ENCODE measurements at places on chromosomes 11 and 22. TPM values are rescaled to one million over a fixed set of nuclear protein-coding genes. Genes with fewer than 3 reads are reported as not detected.

Gene FOLH1
- total RNA-seq = not detected

Gene ELP4
- total RNA-seq = 20.4 TPM

Gene NAALAD2
- not detected for total RNA-seq

Gene SCGB1C1
- not detected for total RNA-seq

Gene KRTAP5-7
- total RNA-seq = not detected

DNA sequence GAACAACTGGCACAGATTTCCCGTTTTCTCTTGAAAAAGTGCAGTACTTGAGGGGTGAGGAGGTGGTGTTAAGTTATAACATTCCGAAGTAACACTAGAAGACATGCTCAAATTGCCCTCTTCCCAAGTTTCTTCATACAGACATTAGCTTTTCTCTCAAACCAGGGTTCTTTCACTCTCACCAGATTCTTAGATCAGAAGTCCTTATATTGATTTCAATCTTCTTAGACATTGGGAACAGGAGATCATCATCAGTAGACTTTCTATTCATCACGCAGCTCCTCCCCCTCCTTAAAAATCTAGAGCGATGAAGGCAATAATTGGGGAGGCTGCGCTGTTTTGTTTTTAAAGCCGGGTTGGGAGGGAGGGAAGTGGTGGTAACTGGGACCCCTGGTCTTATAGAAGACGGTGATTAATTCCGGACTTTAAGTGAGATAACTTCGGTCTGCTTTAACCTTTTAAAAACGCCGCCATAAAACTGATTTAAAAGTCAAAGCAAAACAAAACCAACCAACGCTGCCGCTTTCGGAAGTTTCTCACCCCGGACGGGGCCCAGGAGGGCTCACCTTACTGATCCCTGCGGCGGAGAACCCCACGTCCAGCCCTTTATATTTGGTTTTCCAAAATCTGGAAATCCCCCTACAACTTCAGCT lies 665 bp downstream of the USP28 start:
- peak overlapping the region; percentile 67 for H3K4me3 ChIP-seq
- H3K4me1 ChIP-seq = peaks cover 4% of the 10 kb centered on the region
- peak overlapping the region; percentile 13 for H3K27ac ChIP-seq
- DNase-seq = peak; percentile 35

DNA sequence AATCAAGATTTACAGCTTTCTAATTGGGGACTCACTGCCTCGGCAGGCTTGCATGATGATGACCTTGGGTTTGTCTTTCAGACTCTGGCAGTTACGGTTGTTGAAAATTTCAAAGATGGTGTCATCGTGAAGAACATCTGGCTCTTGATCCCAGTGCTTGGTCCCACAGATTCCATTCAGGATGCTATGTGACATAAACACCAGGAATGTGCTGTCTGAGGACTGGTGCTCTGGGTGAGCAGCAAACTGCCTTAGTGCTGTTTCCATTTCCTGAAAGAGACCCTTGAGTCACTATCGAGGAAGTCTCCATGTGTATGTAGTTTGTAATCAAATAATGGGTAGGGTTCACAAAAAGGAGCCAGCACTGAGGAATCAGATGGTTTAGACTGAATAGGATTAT lies 7.1 kb downstream of the CASP12 start:
- H3K27ac ChIP-seq = no peak overlapping the region
- H3K27me3 ChIP-seq = no peaks in the 10 kb centered on the region
- H3K36me3 ChIP-seq = no peaks in the 10 kb centered on the region
- no peak overlapping the region for H3K4me3 ChIP-seq

DNA sequence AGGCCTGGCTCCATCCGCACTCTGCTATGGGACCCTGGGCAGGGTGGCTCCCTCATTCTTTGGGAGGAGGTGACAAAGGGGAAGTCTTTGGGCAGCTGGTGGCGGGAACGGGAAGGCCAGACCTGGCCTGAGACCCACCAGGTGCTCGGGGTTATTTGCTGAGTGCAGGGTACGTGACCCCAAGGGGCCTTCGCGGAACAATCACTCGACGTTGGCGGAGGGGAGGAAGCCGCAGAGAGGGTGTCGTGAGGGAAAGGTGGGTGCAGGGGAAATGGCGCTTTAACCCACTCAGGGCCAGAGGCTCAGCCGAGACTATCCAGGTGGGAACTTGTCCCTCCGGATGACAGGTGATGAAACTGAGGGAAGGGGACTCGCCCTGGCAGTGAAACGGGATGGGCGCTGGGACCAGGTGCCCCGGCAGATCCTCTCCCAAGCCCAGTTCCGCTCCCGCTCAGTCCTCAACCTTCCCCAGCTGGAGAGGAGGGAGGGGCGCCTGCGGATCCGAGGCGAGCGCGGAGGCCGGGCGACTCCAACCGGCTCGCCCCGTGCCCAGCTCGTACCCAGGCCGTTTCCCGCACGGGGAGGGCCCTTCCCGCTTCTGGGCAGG lies 911 bp downstream of the A4GALT start:
- H3K4me1 ChIP-seq = peaks cover 11% of the 10 kb centered on the region
- peak overlapping the region; percentile 98 for H3K4me3 ChIP-seq
- no peaks in the 10 kb centered on the region for H3K36me3 ChIP-seq
- DNase-seq = no peak
- no peaks in the 10 kb centered on the region for H3K27me3 ChIP-seq
- peak overlapping the region; percentile 67 for H3K27ac ChIP-seq

GRCh38 chr11:69954756-69955155 lies 123.4 kb upstream of the ANO1 start:
- H3K4me1 ChIP-seq = peaks cover 24% of the 10 kb centered on the region
- no peaks in the 10 kb centered on the region for H3K36me3 ChIP-seq
- H3K27ac ChIP-seq = no peak overlapping the region
- no peak overlapping the region for H3K4me3 ChIP-seq
- no peak for DNase-seq
- no peaks in the 10 kb centered on the region for H3K27me3 ChIP-seq

GRCh38 chr22:44582016-44582415 lies 84.0 kb upstream of the RTL6 start:
- H3K4me1 ChIP-seq = peaks cover 3% of the 10 kb centered on the region
- no peak overlapping the region for H3K27ac ChIP-seq
- DNase-seq = no peak
- no peaks in the 10 kb centered on the region for H3K36me3 ChIP-seq

GRCh38 chr22:27238935-27239510 lies 562.5 kb downstream of the MN1 start:
- peak; percentile 97 for DNase-seq
- H3K27ac ChIP-seq = no peak overlapping the region
- no peaks in the 10 kb centered on the region for H3K36me3 ChIP-seq
- H3K4me3 ChIP-seq = no peak overlapping the region
- peaks cover 10% of the 10 kb centered on the region for H3K27me3 ChIP-seq

DNA sequence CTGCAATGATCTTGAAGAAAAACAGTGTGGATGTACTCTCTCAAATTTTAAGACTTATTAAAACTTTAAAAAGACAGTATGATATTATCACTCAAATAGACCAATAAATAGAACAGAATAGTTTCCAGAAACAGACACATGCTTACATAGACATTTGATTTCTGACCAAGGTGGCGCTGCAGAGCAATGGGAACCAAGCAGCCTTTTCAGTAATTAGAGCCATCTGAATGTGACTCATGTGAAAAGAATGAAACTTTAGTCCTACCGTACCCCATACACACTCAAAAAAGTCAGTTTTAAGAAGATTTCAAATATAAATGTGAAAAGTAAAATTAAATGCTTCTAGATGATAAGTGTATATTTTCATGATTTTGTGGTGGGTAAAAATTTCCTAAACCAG lies 74.2 kb upstream of the MS4A8 start:
- H3K27ac ChIP-seq = no peak overlapping the region
- no peak overlapping the region for H3K4me3 ChIP-seq
- H3K27me3 ChIP-seq = no peaks in the 10 kb centered on the region
- no peaks in the 10 kb centered on the region for H3K36me3 ChIP-seq
- H3K4me1 ChIP-seq = no peaks in the 10 kb centered on the region

GRCh38 chr22:44472598-44472997 lies 25.4 kb downstream of the RTL6 start:
- no peak overlapping the region for H3K4me3 ChIP-seq
- no peak overlapping the region for H3K27ac ChIP-seq
- H3K27me3 ChIP-seq = peaks cover 3% of the 10 kb centered on the region
- H3K36me3 ChIP-seq = no peaks in the 10 kb centered on the region

DNA sequence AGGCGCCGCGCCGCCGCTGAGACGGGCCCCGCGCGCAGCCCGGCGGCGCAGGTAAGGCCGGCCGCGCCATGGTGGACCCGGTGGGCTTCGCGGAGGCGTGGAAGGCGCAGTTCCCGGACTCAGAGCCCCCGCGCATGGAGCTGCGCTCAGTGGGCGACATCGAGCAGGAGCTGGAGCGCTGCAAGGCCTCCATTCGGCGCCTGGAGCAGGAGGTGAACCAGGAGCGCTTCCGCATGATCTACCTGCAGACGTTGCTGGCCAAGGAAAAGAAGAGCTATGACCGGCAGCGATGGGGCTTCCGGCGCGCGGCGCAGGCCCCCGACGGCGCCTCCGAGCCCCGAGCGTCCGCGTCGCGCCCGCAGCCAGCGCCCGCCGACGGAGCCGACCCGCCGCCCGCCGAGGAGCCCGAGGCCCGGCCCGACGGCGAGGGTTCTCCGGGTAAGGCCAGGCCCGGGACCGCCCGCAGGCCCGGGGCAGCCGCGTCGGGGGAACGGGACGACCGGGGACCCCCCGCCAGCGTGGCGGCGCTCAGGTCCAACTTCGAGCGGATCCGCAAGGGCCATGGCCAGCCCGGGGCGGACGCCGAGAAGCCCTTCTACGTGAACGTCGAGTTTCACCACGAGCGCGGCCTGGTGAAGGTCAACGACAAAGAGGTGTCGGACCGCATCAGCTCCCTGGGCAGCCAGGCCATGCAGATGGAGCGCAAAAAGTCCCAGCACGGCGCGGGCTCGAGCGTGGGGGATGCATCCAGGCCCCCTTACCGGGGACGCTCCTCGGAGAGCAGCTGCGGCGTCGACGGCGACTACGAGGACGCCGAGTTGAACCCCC lies 798 bp downstream of the BCR start:
- peak overlapping the region; percentile 98 for H3K4me3 ChIP-seq
- peak overlapping the region; percentile 40 for H3K27ac ChIP-seq
- H3K27me3 ChIP-seq = no peaks in the 10 kb centered on the region
- no peak for DNase-seq
- H3K36me3 ChIP-seq = peaks cover 10% of the 10 kb centered on the region

GRCh38 chr11:14347991-14348390 lies 11.0 kb downstream of the RRAS2 start:
- H3K27ac ChIP-seq = no peak overlapping the region
- peaks cover 3% of the 10 kb centered on the region for H3K36me3 ChIP-seq
- H3K27me3 ChIP-seq = no peaks in the 10 kb centered on the region
- DNase-seq = no peak
- H3K4me1 ChIP-seq = peaks cover 2% of the 10 kb centered on the region

- no peak for DNase-seq
- H3K4me1 ChIP-seq = peaks cover 9% of the 10 kb centered on the region
- H3K4me3 ChIP-seq = no peak overlapping the region
- no peak overlapping the region for H3K27ac ChIP-seq
- no peaks in the 10 kb centered on the region for H3K36me3 ChIP-seq
Observed at GRCh38 chr11:35237351-35237750, 98.4 kb downstream of the CD44 start.

GRCh38 chr11:119363081-119363850 lies 16.8 kb upstream of the MFRP start:
- peaks cover 27% of the 10 kb centered on the region for H3K4me1 ChIP-seq
- H3K27ac ChIP-seq = no peak overlapping the region
- DNase-seq = no peak
- H3K36me3 ChIP-seq = no peaks in the 10 kb centered on the region
- H3K4me3 ChIP-seq = no peak overlapping the region

DNA sequence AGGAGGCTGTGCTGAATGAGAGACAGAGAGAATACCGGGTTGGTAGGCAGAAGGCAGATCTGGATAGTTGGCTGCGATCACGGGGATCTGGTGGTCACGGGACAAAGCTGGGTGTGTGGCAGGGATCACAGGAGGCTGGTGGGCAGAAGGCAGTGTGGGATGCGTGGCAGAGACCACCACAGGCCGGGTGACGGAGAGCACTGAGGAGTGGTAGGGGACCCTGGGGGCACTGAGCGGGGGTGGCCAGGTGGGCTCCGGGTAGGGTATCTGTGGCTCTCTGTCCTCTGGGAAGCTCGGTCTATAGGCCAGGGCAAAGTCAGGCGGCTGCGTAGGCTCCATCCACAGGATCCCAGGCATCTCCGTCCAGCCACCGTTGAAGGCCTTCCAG lies 1.4 kb downstream of the CD248 start:
- peak overlapping the region; percentile 93 for H3K27ac ChIP-seq
- H3K4me1 ChIP-seq = peaks cover 32% of the 10 kb centered on the region
- no peak for DNase-seq
- peak overlapping the region; percentile 72 for H3K4me3 ChIP-seq

DNA sequence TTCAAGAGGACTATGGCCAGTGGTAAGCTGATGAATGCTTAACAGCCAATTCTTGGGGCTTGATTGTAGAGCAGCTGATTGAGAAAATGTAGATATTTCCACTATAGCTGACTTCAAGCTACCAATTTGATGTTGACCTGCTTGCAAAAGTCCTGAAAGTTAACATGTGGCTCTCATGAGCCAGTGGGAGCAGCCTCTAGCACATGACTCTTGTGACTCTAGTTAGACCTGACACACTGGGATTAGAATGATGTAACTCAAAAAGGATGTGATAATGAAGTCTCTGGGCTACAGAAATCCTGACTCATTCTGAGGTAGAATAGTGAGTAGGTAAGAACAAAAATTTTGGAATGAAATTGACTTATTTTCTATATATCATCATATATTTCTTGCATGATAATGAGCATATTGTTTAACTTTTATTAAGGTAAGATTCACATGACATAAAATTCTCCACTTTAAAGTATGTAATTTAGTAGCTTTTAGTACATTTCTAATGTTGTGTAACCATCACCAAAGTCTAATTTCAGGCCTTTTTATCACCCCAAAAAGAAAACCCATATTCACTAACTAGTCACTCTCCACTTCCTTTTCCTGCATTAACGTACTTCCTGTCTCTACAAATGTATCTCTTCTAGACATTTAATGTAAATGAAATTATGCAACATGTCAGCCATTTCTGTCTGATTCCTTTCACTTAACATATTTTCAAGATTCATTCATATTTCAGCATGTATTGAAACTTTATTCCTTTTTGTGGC lies 16.1 kb upstream of the OR52H1 start:
- H3K27ac ChIP-seq = no peak overlapping the region
- H3K36me3 ChIP-seq = no peaks in the 10 kb centered on the region
- H3K4me1 ChIP-seq = no peaks in the 10 kb centered on the region
- no peak overlapping the region for H3K4me3 ChIP-seq
- DNase-seq = peak; percentile 29

DNA sequence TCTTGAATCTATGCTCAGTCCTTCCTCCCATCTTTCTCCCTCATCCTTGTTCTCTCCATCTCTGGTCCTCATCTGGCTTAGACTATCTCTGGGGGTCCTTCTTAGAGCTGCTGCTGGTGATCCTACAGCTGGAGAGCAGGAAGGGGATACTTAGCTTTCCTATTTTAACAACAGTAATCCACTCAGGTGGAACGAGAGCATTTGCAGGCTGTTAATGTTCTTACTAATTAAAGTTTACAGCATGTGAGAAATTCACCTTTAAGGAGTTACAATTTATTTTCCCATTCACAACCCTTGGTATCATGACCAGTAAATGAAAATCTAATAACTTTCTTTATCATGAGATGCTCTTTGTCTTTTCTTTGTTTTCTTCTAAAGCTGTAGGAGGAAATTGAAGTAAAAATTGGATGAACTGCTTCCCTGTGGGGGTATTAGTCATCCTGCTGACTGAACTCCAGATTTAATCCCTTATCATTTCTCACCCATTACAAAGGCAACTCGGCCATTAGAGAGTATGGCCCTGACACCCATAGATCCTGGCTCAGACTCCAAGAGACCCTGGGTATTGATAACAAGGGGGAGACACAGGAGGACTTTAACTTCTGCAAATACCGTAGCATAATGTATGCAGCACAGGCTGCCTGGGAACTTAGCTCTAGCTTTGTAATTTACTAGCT lies 37.6 kb upstream of the MTNR1B start:
- no peaks in the 10 kb centered on the region for H3K36me3 ChIP-seq
- DNase-seq = peak; percentile 23
- no peaks in the 10 kb centered on the region for H3K4me1 ChIP-seq
- H3K4me3 ChIP-seq = no peak overlapping the region
- no peaks in the 10 kb centered on the region for H3K27me3 ChIP-seq

All from IMR-90 (cell line).